CD4-positive, alpha-beta memory T cell (primary cell): ENCODE measurements at places on chromosomes 7 and 10.

GRCh38 chr10:120286280-120286679, 170.7 kb upstream of the PLPP4 start:
- no peak for DNase-seq

GRCh38 chr10:44974082-44974627, 4.5 kb downstream of the DEPP1 start:
- DNase-seq: no peak

DNA sequence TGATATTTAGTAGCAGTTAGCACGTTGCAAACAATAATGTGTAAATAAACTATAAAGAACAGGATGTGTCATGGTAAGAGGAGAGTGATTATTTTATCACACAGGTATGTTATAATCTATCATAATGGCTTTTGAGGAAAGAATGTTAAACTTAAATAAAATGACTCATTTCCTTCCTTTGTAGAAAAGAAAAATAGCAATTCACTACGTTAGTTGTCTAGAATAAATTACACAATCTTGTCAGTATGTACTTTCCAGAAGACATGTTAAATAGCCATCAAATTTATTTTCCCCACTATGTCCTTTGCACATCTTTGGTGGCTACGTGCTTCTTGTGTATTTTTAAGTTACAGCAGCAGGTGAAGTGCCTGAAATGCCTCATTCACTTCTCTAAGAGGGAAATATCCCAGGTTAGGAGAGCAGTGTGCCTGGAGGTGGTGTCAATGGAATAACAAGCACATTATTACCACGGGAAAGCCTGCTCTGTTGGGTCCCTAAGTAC, 133.8 kb downstream of the SEMA3A start:
- no peak for DNase-seq

- no peak for DNase-seq
Measured at GRCh38 chr10:77479586-77479985, 158.0 kb downstream of the KCNMA1 start.

GRCh38 chr7:29922921-29923700, 66.5 kb downstream of the SCRN1 start:
- no peak for DNase-seq
